ENCODE measurements at places on chromosomes 16 and 17.
A peak's percentile ranks its signal among the peaks of the same experiment; 100 is the strongest.

GRCh38 chr16:81436386-81436785 is 8.2 kb upstream of the CMIP start:
- no peak for DNase-seq

- DNase-seq, result no peak
Measured at GRCh38 chr16:9134306-9134705, 42.9 kb downstream of the HAPSTR1 start.

GRCh38 chr16:27344721-27345120 is 30.9 kb downstream of the IL4R start:
- no peak for DNase-seq

DNA sequence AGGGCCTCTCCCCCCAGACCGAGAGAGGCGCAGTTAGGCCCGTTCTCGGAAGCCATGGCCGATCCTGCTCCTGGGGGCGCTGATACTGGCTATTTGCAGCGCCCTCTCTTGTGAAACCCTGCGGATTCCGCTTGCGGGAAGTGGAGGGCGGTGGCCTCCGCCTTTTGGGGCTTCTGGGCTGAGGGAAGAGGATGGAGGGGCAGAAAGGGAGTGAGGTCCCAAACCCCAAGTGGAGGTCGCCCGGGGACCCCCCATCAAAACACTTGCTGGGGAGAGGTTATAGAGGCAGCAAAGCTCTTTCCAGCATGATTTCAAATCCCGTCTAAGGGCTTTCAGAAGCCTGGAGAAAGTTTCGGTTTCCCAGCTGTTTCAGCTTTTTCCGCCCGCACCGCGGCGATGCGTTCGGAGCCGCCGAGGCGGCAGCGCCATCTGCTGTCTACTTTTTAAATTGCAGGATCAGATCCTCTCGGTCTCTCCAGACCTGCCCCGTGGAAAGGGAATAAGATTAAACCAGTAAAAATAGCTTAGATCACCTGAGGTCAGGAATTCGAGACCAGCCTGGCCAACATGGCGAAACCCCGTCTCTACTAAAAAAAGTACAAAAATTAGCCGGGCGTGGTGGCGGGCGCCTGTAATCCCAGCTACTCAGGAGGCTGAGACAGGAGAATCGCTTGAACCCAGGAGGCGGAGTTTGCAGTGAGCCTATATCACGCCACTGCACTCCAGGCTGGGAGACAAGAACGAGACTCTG is 15.8 kb downstream of the SNX20 start:
- DNase-seq, result peak; percentile 90

DNA sequence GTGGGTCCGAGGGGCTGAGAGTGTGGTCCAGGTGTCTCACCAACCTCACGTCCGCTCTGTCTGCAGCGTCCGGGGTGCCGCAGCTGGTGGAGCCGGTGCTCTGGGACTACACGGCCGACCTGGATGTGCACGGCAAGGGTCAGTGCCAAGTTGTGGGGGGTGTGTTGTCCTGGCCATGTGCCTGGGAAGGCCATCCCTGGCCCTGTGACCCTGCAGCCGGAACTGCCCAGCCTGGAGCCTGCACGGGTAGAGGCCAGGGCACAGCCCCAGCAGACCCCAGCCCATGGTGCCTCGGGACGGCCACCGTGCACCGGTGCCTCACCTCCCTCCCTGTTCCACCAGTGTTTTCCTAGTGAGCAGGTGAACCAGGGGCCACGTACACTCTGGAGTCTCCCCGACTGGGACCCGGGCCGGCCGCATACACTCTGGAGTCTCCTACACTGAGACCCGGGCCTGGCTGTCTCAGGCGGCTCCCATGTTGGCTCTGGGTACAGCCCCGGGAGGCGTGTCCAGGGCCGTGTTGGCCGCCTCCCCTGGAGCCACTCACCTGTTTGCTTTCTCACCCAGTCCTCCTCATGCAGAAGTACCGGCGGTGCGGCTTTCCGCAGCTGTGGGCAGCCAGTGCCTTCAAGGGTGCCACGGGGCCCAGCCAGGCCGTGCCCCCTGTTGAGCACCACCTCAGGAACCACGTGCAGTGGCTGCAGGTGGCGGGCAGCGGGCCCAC is 13.8 kb downstream of the CYBC1 start:
- DNase-seq, result no peak

DNA sequence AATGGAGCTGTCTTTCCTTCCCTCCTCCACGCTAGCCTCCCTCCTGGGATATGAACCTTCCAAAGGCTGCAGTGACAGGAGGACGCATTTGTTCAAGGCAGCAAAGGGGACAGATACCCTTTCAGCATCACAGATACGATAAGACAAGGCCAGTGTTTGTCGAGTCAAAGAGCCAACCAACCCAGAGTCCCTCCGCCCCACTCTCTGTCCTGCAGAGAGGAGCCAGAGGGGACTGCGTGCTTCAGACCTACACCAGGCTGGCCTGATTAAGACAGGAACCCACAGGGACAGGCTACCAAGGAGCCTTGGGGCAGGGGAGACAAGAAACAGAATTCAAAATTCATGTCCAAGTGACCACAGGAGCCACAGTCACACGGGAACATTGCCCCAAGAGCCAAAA is 72.6 kb upstream of the CDH5 start:
- DNase-seq, result no peak

GRCh38 chr17:10737168-10737622 is 7.4 kb upstream of the TMEM220 start:
- peak; percentile 49 for DNase-seq

DNA sequence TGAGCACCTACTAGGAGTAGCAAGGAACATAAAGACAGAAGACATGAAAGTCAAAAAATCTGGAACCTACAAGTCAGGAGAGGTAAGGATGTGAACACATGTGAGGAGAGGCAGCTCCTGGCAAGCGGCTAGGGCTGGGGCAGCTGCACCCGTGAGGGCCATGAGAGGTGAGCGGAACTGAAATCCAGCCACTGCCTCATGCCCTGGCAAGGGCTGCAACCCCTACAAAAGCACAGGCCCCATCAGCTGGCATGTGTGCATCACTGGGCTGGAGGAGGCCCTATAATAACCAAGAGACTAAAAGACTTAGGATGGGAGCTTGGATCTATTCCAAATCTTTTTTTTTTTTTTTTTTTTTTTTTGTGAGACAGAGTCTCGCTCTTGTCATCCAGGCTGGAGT is 40.3 kb upstream of the ERN1 start:
- DNase-seq, result no peak
